ENCODE measurements at places on chromosomes 2 and 18.

- DNase-seq, result no peak
These were observed 62.7 kb upstream of the TANC1 start for GRCh38 chr2:158905784-158906183.

- no peak for DNase-seq
These were observed 24.6 kb upstream of the INO80C start for GRCh38 chr18:35522130-35522959.

- no peak for DNase-seq
These were observed 831.7 kb downstream of the RNF144A start for GRCh38 chr2:7748717-7749415.

GRCh38 chr2:42503291-42503690 lies 9.5 kb upstream of the KCNG3 start:
- DNase-seq, result no peak

DNA sequence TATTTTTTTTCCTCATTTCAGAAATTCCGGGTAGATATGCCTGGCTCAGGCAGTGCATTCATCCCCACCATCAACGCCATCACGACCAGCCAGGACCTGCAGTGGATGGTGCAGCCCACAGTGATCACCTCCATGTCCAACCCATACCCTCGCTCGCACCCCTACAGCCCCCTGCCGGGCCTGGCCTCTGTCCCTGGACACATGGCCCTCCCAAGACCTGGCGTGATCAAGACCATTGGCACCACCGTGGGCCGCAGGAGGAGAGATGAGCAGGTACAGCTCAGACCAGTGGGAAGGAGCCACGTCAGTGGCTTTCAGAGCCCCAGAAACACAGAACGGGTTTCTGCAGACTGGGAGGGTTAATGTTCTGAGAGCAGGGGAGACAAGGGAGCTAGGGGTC lies 11.4 kb downstream of the FOSL2 start:
- DNase-seq, result peak; percentile 23

DNA sequence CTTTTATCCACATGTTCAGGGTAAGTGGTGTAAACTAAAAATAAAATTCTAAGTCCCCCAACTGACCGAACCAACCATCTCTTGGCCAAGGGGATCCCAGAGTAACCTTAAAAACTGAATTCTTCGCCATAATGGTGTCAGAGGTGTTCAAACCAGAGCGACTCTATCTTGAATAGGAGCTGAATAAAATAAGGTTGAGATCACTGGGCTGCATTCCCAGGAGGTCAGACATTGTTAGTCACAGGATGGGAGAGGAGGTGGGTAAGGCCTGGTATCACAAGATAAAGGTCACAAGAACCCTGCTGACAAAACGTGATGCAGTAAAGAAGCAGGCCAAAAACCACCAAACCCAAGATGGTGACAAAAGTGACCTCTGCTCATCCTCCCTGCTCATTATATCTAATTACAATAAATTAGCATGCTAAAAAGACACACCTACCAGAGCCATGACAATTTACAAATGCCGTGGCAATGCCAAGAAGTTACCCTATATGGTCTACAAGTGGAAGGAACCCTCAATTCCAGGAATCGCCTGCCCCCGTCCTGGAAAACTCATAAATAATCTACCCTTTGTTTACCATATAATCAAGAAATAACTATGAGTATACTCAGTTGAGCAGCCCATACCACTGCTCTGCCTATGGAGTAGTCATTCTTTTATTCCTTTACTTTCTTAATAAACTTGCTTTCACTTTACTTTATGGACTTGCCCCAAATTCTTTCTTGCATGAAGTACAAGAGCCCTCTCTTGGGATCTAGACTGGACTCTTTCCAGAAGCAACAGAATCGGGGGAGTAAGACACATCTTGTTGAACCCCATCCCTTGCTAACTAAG lies 302.4 kb downstream of the STK39 start:
- DNase-seq, result no peak

DNA sequence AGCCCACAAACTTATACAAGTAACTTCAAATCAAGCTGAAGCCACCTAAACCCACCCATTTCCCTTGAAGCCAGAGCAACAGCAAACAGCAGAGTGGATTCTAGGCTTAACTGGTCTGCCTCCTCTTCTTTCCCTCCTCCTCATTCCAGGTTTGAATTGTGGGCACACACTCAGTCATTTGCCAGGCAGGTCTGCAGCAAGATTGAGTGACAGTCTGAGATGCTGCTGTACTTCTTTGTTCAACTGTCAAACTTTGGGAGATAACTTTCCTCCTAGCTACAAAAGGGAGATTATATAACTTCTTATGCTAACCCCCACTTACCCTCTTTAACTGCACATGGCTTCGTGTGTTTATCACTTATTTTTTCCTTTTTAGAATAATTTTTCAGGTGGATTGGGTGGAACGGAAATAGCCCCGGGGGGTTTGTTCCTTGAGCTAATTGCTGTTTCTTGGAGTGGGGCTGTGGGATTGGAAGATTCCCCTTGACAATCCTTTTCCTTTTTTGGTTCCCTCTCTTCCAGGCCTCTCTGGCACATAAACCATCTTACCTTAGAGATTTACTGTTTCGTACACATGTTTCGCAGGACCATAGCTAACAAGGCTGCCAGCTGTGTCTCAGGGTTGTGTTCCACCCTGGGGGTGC lies 55.0 kb downstream of the RNF144A start:
- DNase-seq, result no peak

- DNase-seq, result peak; percentile 50
These were observed 2.9 kb downstream of the CASP10 start for GRCh38 chr2:201185863-201186262.

- no peak for DNase-seq
These were observed 487.4 kb upstream of the ZEB2 start for GRCh38 chr2:145007093-145007959.

- DNase-seq, result no peak
These were observed 245.9 kb upstream of the RAB6C start for GRCh38 chr2:129733579-129733978.

DNA sequence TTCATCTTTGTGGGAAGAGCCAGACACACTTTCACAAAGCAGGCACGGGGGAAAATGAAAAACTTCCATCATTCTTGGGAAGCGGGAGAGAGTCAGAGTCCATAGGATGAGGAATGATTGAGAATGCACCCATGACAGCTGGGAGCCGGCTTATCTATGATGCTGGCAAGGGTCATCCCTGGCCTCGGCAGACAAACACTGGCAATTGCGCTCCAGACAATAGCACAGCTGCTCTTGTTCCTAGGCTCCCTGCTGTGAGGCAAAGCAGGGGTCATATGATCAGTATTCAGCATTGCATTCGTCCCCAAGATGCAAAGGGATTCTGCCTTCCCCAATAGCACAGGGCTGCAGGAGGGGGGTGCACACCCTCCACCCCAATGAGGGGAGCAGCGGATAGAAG lies 33.0 kb downstream of the CYRIA start:
- DNase-seq, result no peak

DNA sequence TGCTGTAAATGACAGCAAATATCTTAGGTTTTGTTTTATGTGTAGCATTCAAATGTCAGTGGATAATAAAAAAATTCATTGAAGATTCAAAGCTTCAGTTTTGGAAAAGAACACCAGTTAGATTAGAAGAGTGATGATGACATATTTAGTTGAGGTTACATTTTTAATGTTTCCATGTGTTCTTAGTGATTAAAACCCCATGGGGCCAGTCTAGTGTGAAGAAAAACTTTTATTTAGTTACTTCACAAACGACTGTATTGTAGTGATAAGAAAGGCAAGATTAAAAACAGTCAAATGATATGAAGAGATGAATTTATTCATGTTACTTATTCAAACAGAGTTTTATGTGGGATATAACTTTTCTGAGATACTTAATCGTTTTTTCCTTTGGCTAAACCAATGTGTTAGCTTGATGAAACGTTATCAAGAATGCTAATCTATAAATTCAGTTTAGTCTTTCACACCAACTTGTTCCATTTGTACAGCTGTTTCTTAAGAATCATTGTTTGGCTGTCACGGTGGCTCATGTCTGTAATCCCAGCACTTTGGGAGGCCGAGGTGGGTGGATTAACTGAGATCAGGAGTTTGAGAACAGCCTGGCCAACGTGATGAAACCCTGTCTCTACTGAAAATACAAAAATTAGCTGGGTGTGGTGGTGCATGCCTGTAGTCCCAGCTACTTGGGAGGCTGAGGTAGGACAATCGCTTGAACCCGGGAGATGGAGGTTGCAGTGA lies 11.6 kb downstream of the BMPR2 start:
- no peak for DNase-seq

- DNase-seq, result no peak
These were observed 290.8 kb upstream of the TANK start for GRCh38 chr2:160869411-160869810.

DNA sequence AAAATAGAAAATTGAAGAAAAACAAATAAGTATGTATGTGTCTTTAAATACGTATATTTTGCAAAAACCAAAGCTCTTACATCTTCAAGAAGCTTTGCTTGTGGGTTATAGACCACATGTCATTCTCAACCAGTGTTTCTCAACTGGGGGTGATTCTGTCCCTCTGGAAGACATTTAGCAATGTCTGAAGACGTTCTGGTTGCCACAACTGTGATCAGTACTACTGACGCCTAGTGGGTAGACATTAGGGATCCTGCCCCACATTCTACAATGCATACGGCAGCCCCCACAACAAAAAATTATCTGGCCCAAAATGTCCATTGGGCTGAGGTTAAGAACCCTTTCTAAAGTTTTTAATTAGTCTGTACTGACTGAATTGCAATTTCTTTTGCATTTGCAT lies 48.4 kb downstream of the UNC50 start:
- no peak for DNase-seq

Measured in activated T-cell treated with anti-CD3 and anti-CD28 coated beads, Interleukin-2, amount 50 U/mL, for 24 hours (primary cell).